ENCODE measurements at places on chromosomes 6 and 20. TPM values are rescaled to one million over a fixed set of nuclear protein-coding genes. Genes with fewer than 3 reads are reported as not detected.

Gene DDRGK1
- polyA plus RNA-seq = 93.6 TPM

Gene HSP90AB1
- 560 TPM for polyA plus RNA-seq

Gene COL9A3
- 4.2 TPM for polyA plus RNA-seq

Gene GSTA5
- polyA plus RNA-seq = 0.22 TPM

Gene ENPP1
- 0.47 TPM for polyA plus RNA-seq

Gene SLC22A1
- polyA plus RNA-seq = 0.75 TPM

Gene SERAC1
- polyA plus RNA-seq = 4.1 TPM

Gene CLPSL1
- not detected for polyA plus RNA-seq

Gene OR2H2
- not detected for polyA plus RNA-seq

Gene CAPN11
- polyA plus RNA-seq = 0.30 TPM

Gene C2
- polyA plus RNA-seq = 69.1 TPM

Gene GCNT2
- polyA plus RNA-seq = 7.8 TPM

Gene TRIM38
- 7.5 TPM for polyA plus RNA-seq

Gene PHACTR3
- 5.3 TPM for polyA plus RNA-seq

Gene OPN5
- polyA plus RNA-seq = not detected

Gene RING1
- polyA plus RNA-seq = 43.6 TPM

Gene CD83
- 14.5 TPM for polyA plus RNA-seq

Data from lung (tissue), 17 donors.